ENCODE measurements at places on chromosomes 12 and 14. TPM values are rescaled to one million over a fixed set of nuclear protein-coding genes. Genes with fewer than 3 reads are reported as not detected.

The CDCA4 gene
- total RNA-seq, result 43.6 TPM

The PTGES3 gene
- 156 TPM for total RNA-seq

The SLC25A21 gene
- total RNA-seq, result 0.89 TPM

The LTB4R2 gene
- 3.6 TPM for total RNA-seq

The MLXIP gene
- total RNA-seq, result 16.1 TPM

GRCh38 chr14:94346841-94347240, 23.7 kb upstream of the SERPINA6 start:
- DNase-seq, result no peak

DNA sequence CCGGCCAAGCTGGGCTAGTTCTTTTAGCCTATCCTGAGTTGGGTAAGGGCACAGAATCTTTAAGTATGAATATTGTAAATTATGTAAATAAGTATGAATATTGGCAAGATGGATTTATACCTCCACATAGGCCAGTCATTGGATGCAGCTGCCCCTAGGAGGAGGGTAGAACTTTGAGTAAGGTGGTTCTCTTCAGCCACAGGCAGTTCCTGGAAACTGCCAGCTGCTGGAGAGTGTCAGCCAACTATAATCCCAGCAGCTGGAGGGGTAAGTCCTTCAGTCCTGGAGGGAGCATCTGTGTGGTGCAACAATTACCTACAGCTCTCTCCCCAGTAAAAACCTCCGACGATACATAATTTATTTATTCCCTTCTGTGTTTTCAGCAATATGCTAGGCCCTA, 65.8 kb upstream of the TMPO start:
- DNase-seq, result no peak

DNA sequence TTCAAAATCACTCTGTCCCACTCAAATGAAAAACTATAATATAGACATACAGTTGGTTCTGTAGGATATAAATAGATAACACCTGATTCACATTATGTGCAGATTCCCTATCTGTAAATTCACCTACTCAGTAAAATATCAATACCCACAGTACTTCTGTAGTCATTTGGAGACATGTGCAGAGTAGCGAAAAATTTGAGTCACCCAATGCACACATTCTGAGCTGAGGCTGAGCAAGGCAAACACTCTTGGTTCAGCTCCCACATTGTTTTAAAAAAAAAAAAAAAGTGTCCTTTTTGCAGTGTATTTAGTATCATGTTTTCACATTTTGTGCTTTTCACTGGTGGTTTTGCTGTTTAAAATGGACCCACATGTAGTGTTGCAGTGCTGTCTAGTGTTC, 27.3 kb upstream of the BBS10 start:
- peak; percentile 57 for DNase-seq

- DNase-seq, result no peak
Observed at GRCh38 chr14:50839691-50840090, 8.7 kb upstream of the NIN start.

GRCh38 chr12:89965993-89966392, 257.4 kb upstream of the ATP2B1 start:
- DNase-seq, result no peak

GRCh38 chr12:107519906-107520859, 165.4 kb upstream of the PWP1 start:
- DNase-seq, result no peak

DNA sequence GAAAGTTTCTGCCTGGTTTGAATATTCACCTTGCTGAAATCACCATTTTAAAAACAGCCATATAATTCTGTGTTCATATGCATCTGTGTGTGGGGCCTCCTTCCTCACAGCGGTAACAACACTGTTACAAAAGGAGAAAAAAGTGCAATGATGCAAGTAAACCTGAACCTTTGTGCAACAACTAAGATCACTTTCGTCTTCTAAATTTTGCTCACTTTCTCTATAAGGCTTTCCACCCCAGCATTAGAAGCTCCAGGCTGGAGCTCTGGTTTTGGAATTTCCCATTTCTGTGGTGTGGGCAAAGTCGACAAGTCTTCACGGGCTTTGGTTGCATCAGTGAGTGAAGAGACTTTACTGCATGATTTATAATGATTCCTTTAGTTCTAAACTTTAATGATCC, 18.4 kb downstream of the FGD6 start:
- DNase-seq, result peak; percentile 64

DNA sequence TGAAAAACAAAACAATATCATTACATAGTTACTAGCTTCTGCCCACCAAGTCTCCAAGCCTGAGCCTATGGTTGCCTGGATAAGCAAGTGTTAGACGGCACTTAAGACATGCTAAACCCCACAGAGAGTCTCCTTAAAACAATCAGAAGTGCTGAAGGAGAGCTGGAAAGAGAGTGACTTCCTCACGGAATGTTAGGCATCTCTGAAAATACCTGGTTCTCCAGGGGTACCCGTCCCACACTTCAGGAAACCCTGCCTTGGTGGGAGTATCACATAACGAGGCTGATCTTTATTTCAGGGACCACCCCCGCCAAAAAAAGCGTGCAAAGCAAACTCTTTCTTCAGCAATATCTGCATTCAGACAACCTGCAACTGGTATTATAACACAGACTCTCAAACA, 18.3 kb downstream of the LHX5 start:
- DNase-seq, result no peak

GRCh38 chr12:101962486-101962885, 85.1 kb downstream of the DRAM1 start:
- DNase-seq, result peak; percentile 69

DNA sequence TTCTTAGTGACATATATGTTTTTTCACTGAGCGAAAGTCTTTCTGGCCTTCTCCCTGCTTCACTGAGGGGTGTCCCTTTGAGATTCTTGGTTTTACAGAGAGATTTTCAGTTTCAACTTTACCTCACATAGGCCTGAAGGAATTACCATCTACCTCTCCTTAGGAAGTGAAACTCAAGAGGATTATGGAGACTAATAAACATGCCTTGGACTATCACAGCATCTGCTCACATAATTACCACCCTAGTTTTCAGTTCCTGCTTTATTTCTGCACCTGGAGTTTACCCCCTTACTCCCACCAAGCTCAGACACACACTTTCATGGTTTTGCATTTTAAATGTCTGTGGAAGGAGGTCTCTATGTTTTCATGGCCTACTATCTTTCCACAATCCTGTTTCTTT, 118.3 kb upstream of the SCAF11 start:
- DNase-seq, result no peak

GRCh38 chr12:49022558-49023178, 4.1 kb upstream of the PRKAG1 start:
- DNase-seq, result no peak

- no peak for DNase-seq
Observed at GRCh38 chr14:87688524-87688923, 304.5 kb downstream of the GALC start.

- DNase-seq, result no peak
Observed at GRCh38 chr12:103571286-103571685, 15.8 kb upstream of the STAB2 start.

Measured in renal cortical epithelial cell (primary cell).